ENCODE measurements at places on chromosomes 2 and 18.
A peak's percentile ranks its signal among the peaks of the same experiment; 100 is the strongest.

GRCh38 chr18:50441016-50441415 is 66.2 kb downstream of the SKA1 start:
- DNase-seq = no peak

DNA sequence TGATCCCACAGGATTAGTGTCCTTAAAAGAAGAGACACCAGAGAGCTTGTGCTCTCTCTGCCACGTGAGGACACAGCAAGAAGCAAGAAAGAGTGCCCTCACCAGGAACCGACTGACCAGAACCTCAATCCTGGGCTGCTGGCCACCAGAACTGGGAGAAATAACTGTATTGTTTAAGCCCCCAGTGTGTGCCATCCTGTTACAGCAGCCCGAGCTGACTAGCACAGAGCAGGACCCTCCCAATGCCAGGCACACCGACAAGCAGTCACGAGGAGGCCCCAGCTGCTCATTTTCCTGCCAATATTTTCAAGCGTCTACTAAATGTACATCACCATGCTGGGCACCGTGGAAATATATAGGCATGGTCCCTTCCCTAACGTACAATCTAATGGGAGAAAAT is 17.1 kb downstream of the FAM178B start:
- DNase-seq = no peak

- DNase-seq = peak; percentile 7
These were observed 16.6 kb upstream of the PIK3C3 start for GRCh38 chr18:41938445-41938844.

- DNase-seq = no peak
These were observed 18.5 kb downstream of the SLC66A2 start for GRCh38 chr18:79932907-79933306.

- peak; percentile 74 for DNase-seq
These were observed 44.7 kb downstream of the MRPS5 start for GRCh38 chr2:95076705-95077529.

DNA sequence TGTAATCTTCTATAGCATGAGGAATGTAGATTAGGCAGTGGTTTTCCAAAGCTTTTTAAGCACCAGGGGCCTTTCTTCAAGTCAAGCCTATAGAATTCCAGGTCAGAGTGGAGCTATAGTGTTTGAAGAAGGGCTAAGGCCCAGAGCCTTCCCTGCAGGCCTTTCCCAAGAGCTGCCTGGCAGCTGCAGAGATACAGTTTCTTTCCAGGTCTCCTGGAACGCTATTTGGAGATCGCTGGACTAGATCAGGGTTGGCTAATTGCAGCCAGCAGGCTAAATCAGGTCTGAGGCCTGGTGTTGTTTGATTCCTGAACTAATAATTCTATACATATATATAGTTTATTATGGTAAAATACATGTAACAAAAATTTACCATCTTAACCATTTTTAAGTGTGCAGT is 319.0 kb upstream of the SPRED2 start:
- no peak for DNase-seq

- DNase-seq = no peak
These were observed 69.9 kb upstream of the CHAC2 start for GRCh38 chr2:53697686-53698085.

GRCh38 chr2:188523919-188524318 is 232.2 kb downstream of the GULP1 start:
- no peak for DNase-seq
